ENCODE measurements at places on chromosomes 12 and 14.

DNA sequence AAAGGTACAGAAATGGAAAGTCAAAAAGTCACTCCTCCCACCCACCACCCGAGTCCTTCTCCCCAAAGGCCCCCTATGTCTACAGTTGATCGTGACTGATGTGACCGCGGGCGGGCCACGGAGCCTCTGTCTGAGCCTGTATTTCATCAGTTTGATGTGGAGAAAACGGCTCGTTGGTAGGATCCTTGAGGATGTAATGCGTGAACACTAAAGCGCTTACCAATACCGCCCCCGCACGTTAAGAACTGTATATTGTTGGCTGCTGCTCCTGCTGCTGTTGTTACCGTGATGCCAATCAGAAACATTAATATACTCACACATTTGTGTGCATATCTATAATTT lies 24.6 kb upstream of the UBC start:
- peak; percentile 89 for DNase-seq

DNA sequence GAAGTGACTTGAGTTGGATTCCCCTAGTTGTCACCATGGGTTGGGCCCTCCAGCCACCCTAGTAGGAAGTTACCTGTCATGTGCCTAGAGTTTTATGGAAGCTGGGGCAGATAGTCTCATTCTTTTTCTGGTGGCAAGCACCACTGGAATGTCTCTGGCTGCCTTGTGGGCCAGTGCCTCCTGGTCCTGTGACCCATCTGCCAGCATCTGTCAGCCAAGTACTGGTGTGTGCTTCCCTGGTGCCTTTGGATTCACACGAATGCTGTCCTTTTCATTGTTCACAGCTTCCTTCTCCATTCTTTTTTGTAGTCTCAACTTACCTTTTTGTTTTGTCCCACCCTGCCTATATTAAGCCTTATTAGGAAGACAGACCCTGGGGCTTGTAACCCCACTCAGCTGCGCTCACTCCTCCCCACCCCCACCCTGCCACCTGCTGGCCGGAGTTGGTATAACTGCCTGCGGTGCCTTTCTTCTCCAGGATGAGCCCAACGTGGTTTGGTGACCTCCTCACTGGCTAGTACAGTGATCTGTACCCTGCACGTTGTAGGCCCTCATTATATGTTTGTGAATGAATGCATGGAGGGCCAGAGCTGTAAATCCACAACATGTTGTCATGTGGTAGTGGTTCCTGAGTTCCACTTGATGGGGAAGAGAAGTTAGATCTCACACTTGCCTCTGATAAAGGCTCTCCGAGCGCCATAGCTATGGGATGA lies 125.7 kb downstream of the TSPAN9 start:
- DNase-seq = peak; percentile 62

DNA sequence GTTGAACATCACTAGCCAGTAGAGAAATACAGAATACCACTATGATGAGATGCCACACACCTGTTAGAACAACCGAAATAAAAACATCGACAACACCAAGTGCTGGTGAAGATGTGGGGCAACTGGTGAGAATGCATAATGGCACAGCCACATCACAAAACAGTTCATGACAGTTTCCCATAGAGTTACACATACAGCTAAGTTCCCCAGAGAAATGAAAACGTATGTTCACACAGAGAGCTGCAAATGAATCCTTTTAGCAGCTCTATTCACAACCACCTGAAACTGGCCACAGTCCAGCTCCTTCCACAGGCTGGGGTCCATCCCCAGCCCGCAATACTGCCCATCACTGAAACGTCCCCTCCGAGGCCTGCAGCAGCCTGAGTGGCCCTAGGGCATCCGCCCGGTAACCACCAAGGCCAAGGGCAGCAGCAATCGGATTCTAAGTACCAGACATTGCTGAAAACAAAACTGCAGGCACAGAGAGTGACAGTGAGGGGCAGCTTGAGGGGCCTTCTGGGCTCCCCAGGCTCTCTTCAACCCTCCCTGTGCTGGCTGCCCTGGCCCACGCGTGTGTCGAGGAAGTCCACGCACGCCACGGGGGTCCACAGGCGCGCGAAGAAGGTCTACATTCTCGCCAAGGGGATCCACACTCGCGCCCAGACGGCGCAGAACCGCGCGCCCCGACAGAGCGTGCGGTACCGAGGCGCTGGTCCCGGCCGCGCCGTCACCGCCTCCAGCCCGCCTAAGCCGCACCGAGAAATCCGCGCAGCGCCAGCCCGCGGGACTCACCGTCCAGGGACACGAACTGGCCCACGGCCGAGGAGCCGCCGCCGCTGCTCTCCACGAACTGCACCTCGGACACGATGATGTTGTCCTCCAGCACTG lies 903 bp downstream of the BRF1 start:
- DNase-seq = no peak

DNA sequence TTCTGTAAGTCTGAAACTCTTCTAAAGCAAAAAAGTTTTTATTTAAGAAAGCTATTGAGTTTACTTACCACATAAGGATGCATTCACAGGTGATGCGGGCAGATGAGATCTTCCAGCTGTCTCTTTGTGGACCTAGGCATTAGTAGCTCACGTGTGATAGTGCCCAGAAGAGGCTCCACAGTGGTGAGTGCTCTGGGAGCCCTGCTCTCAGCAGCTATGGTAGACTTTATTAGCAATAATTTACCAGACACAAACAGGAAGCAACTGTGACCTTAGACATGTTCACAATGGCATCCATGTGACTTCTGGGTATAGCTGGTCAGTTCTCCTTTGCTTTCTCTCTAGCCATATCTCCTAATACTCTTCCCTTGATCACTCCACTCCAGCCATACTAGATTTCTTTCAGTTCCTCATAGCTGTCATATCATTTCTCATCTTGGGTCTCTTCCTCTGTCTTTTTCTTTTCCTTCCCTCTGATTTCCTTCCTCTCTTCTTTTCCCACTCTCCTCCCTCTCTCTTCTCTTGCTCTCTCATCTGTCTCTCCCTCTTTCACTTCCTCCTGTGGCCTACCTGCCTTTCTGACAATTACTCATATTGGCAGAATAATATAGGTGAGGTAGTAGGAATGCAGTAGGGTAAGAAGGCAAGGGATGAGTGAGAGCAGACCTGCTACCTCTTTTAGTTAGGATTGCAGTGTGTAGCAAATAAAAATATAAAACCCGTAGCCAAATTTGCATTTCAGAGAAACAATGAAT lies 75.2 kb upstream of the SCAF11 start:
- DNase-seq = no peak

DNA sequence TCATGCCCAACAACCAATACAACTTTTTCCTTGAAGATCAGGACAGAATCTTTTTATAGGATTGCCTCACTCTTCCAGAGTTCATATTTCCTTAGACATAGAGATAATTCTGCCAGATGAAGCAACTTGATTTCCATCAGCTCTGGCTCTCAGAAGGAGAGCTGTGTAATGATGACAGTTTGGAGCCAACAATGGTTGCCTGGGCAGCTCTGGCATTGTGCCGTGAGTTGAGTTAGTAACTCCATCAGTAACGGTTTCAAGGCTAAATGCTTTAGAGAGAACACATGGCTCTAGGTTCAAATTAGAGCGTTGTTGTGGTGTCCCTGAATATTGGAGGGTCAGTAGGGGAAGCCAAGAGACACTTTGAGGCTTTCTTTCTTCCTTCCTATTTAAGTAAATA lies 501.7 kb upstream of the SEL1L start:
- DNase-seq = no peak

DNA sequence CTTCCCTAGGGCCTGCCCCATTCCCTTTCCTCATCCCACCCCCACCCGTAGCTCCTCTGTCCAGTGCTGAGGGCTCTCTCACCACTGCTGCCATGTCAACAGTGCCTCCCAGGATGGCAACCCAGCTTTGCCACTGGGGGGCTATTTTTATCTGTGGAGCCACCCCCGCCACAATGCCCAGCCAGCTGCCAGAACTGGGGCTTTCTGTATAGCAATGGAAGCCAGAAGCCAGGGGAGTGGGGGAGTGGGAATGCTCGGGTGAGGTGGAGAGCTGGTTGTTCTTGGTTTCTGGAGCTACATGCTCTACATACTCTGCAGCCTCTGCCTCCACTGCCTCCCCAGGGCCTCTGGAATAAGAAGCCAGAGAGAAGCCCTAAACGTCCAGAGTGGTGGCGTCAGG lies 8.9 kb downstream of the PDE1B start:
- DNase-seq = no peak

Measured in mesendoderm (in vitro differentiated cells).